NCI-H2171 treated with DMSO at 0.1 percent for 48 hours (cell line): ENCODE measurements at places on chromosomes 1 and 21.

- no peak for DNase-seq
Measured at GRCh38 chr1:41784531-41785274, 134.0 kb downstream of the HIVEP3 start.

GRCh38 chr1:87295445-87296110 lies 33.1 kb upstream of the LMO4 start:
- DNase-seq, result peak; percentile 3

- no peak for DNase-seq
Measured at GRCh38 chr1:16243215-16243610, 6.2 kb upstream of the CPLANE2 start.

DNA sequence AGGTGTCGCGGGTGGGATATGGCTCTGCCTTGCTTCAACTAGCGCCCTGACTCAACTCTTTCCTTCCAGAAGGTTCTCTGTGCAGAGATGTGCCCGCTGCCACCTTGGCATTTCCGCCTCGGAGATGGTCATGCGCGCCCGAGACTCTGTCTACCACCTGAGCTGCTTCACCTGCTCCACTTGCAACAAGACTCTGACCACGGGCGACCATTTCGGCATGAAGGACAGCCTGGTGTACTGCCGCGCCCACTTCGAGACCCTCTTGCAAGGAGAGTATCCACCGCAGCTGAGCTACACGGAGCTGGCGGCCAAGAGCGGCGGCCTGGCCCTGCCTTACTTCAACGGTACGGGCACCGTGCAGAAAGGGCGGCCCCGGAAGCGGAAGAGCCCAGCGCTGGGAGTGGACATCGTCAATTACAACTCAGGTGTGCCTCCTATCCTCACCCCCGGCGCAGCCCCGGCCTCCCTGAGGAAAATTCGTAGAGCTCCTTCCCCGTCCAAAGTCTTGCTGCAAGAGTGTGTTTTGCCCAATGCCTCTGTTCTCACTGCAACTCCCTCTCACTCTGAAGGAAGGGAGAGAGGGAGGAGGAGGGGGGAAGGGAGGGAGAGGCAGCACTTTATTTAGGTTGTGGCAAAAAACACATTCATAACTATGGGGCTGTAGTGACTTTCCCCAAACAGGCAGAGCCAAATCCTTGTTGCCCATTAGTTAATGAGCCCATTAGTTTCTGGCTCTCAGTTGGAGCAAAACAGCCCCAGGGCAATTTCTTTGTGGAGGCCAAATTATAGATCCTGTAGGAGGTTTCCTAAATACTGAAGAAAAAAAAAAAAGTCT lies 4.3 kb downstream of the LHX9 start:
- DNase-seq, result no peak

- DNase-seq, result no peak
Measured at GRCh38 chr1:97783751-97784150, 137.1 kb downstream of the DPYD start.

DNA sequence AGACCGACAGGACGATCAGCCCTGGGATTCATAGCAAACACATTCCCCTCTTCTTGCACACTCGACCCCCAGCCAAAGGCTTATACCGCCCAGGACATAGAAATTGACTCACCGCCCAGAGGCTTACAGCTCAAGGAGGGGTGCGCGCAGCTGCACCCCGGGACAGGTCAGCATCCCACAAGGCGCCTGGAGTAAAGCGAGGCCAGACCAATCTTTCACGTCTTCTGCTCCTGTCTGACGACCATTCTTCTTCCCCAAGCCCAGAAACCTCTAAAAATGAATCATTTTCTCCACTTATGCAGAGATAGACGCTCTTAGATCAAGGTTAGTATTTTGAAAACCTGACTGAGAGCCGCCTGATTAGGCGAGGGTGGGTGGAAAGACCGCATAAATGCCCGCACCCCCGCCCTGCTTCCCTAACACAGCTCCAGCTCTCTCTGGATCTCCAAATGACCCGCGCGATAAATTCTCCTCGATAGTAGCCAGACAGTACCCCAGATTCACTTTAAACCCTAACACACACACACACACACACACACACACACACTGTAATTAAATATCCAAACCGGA lies 1.9 kb upstream of the LHX8 start:
- DNase-seq, result no peak

- no peak for DNase-seq
Measured at GRCh38 chr1:107789817-107790524, 175.0 kb downstream of the VAV3 start.

GRCh38 chr21:44301961-44302406 lies 2.1 kb downstream of the PFKL start:
- no peak for DNase-seq

DNA sequence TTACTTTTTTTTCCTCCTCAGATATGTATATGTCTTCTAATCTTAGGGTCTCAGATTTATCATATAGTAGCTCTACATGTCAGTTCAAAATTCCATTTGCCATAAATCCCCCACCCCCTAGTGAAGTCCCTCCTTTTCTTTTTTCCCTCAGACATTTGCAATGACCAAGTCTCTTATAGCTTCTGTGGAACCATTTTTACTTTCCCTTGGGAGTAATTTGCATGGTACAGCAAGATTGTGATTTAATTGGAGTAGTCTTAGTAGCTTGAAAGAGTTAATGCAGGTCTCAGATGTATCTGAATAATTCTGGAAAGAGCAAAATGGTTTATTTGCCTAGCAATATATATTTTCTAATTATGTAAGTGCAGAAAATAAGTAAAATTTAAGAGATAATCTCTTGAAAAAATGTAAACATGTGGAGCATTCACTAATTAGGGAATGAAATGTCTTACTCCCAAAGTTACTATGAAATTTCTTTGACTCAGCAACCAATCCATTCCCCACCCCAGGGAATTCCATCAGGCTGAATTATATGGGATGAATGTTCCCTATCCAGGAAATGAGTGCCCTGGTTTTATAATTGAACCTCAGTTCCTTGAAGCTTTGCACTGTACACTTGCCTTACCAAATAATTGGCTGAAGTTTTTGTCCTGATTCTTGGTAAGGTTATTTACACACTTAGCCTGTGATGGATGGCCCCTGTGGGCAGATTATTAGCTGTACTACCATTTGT lies 267.0 kb downstream of the DNM3 start:
- DNase-seq, result no peak

DNA sequence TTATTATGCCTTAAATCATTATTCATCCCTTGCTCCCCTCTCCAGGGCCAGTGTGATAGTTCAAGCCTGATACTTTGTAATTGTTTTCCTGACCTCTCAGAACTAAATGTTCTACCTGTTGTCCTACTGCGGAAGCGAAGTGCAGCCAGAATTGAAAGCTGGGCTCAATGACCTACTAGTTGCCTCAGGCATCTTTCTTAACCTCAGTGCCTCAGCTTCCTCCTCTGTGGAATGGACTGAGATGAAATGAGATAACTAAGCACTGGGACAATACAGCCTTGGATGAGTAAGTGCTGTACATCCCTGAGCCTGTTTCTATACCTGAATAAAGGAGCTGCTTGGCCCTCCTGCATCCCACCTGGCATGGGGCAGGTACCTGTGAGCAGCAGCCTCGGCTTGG lies 26.4 kb downstream of the COL16A1 start:
- no peak for DNase-seq

GRCh38 chr1:210689826-210690225 lies 361.1 kb downstream of the HHAT start:
- no peak for DNase-seq

DNA sequence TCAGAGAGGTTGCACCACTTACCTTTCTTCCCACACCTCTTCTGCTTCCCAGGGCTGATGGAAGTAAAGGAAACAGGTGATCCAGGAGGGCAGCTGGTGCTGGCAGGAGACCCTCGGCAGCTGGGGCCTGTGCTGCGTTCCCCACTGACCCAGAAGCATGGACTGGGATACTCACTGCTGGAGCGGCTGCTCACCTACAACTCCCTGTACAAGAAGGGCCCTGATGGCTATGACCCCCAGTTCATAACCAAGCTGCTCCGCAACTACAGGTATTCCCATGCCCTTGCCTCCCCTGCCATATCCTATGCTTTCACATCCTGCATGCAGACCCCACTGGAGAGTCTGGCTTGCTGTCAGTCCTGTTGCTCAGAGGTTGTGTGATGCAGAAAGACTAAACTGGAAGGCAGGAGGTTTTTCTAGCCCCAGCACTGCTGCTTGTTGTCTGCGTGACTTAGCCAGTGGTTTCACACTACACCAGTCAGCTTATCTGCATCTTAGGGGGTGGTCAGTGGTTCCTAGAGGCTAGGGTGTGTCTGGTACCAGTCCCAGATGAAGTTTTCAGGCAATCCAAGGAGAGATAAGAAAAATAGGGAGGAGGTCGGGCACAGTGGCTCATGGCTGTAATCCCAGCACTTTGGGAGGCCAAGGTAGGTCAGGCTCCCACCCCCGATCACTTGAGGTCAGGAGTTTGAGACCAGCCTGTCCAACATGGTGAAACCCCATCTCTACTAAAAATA lies 10.2 kb downstream of the RHOC start:
- no peak for DNase-seq

- no peak for DNase-seq
Measured at GRCh38 chr1:213066363-213066762, 15.3 kb downstream of the RPS6KC1 start.

- DNase-seq, result no peak
Measured at GRCh38 chr1:180311011-180311730, 81.1 kb downstream of the LHX4 start.

GRCh38 chr1:221430152-221430960 lies 311.5 kb downstream of the DUSP10 start:
- DNase-seq, result no peak

- DNase-seq, result no peak
Measured at GRCh38 chr1:229951856-229952534, 115.0 kb upstream of the GALNT2 start.

GRCh38 chr1:160045653-160046052 lies 13.9 kb upstream of the PIGM start:
- DNase-seq, result no peak

- no peak for DNase-seq
Measured at GRCh38 chr1:91744953-91745639, 140.9 kb downstream of the TGFBR3 start.

GRCh38 chr1:41535716-41536115 lies 51.2 kb upstream of the EDN2 start:
- DNase-seq, result no peak

DNA sequence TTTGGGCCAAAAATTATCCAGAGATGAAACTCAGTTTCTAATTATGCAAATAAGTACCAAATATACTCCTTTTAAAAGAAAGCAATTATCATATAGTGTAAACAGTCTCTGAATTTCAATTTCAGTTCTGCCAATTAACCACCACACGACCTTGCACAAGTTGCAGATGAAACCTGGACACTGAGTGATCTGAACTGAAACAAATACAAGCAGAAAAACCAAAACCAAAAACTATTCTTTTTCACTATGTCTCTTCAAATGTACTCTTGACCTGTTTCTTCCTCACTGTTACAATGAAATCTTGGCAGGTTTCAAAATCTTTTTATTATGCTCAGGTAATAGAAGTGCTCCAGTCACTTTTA lies 79.2 kb downstream of the TYW3 start:
- peak; percentile 61 for DNase-seq

DNA sequence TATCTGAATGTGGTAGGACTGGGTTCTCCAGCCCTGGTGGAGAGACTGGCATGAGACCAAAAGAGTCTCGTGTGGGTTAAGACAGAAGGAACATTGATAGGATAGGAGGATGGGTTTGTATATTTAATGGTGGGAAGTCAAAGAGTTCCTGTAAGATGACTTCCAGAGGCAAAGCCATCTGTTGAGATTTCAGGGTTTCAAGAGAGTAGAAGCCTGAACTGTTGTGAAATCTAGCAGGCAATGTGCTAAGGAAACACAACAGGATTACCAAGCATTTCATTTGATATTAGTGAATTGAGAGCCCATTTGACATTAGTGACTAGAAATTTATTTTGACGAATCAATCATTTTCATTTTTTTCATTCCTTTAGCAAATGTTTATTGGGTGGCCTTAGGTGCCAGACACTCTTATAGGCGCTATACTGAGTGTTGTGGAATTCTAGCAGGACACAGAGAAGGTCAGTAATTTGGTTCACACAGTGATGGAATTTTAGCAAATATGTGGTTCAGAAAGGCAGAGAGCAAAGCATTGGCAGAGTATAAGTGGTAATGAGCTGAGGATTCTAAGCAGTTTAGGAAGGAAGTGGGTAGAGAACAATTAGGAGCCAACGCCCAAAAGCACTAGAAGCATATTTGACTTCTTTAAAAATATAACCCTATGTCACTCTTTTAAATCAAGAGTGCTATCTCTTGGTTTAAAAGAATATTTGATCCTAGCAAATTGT lies 149.3 kb downstream of the AK5 start:
- no peak for DNase-seq

- DNase-seq, result no peak
Measured at GRCh38 chr1:238153939-238154338, 263.2 kb upstream of the ZP4 start.

- DNase-seq, result no peak
Measured at GRCh38 chr1:179831852-179832699, 45.5 kb downstream of the TOR1AIP2 start.

DNA sequence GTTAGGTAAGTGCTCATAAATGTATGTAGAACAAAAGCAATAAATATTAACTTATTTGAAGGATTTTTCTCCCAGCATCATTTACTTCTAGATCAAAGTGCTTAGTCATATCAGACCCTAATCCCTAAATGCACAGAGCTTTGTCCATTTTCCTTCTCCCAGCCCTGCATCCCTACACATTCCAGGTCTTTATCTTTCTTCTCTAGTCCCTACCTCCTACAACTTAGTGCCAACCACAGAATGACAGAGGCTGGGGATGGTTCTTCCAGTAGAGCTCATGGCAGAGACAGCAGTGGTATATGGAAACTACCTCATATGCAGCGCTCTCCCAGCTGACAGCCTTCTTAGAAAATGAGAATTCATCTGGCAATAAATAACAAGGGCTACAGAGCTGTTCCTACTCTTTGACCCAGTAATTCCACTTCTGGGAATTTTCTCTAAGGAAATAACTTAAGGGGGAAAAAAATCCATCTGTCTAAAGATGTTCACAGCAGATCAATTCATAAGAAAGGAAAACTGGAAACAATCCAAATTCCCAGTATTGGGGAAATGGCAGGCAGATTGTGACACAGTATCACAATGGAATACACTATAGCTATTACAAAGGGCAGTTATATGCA lies 62.9 kb upstream of the ROR1 start:
- DNase-seq, result no peak

DNA sequence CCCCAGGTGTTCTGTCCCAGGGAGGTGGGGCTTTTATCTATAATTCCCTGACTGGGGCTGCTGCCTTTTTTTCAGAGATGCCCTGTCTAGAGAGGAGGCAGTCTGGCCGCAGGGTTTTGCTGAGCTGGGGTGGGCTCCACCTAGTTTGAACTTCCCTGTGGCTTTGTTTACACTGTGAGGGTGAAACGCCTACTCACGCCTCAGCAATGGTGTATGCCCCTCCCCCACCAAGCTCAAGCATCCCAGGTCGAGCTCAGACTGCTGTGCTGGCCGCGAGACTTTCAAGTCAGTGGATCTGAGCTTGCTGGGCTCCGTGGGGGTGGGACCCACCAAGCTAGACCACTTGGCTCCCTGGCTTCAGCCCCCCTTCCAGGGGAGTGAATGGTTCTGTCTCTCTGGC lies 124.3 kb downstream of the CENPF start:
- no peak for DNase-seq

DNA sequence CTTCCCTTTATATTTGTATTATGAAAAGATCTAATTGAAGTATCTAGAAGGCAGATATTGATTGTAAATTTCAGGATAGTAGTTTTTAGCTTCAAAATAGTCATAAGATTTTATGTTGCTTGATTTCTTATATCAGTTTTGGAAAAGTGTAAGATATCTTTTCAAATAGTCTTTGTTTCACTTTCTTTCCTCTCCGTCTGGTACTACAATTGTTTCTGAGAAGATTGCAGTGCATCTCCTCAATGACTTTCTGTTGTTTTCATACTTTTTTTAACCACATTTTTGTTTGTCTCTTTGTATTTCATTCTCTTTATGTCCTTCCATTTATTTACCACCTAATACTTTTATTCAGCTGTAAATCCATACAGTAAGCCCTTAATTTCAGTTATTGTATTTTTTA lies 964.6 kb upstream of the B3GALT2 start:
- no peak for DNase-seq
